ENCODE measurements at places on chromosomes 5 and 9.

DNA sequence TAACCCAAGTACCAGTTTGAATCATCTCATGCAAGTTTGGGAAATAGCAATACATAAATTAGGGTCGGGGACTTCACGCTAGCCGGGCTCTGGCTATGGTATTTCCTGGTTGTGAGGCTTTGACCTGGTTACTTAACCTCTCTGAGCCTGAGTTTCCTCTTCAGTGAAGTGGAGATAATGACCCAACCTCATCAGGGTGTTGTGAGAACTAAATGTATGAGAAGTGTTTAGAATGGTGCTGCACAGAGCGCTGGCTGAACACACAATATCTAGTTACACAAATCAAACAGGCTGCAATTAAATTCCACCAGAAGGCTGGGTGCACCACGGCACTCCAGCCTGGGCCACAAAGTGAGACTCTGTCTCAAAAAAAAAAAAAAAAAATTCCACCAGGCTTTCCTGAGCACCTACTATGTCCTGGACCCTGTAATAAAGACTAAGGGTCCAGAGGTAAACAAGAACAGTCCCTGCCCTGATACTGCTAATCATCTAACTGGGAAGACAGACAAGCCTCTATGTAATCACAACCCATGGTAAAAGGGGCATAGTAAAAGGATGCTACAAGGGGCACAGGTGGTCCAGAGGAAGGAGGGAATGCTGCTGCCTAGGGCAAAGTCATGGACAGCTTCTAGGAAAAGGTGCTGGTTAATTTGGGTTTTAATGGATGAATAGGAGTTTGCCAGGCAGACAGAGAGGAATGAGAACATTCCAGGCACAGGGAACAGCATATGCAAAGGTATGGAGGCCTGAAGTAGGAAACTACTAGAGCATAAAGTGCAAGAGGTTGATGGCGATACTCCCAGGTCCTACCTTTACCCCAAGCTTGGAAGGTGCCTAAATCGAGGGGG, 27.7 kb downstream of the DUSP1 start:
- DNase-seq: no peak

DNA sequence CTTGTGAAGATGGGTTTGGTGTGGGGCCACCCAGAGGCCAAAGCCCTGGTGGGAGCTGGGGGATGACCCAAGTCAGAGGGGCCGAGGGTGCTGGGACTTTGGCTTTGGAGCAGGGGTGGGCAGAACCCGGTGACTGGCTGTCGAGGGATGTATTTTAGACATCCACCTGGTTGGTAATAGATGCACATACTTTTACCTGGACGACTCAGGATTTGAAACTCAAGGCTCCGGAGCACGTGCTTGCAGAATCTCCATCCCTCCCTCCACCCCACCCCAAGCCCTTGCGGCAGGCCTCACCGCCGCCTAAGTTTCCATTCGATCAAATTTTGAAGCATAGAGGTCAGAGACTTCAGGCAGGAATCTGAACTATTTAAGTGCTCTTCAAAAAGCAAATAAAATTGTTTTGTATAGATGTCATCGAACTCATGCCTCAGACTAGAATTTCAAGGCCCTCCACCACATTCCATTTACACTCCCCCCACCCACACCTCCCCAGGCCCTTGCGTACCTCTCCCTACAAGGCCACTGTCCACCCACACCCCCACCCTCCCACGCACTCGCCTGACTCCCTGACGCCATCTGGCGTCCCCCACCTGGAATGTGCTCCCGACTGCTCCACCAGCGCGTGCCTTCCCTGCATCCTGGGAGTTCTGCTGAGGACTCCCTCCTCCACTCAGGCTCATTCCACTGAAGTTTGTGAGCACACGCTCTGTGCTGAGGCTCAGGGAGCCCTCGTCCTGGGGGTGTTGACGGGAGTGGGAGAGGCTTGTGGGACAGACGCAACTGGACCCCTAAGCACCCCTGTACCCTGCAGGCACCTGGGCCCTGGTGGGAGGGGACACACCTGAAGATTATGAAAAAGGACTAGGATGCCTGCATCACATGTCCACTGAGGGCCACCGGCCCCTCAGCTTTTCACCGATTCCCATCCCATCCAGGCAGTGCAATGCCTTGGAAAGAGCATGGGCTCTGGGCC, 56.4 kb upstream of the RPL26L1 start:
- DNase-seq: no peak

- DNase-seq: peak; percentile 14
Observed at GRCh38 chr9:76298521-76299144, 95.6 kb downstream of the RFK start.

- no peak for DNase-seq
Observed at GRCh38 chr9:76448501-76448900, 10.5 kb upstream of the GCNT1 start.

DNA sequence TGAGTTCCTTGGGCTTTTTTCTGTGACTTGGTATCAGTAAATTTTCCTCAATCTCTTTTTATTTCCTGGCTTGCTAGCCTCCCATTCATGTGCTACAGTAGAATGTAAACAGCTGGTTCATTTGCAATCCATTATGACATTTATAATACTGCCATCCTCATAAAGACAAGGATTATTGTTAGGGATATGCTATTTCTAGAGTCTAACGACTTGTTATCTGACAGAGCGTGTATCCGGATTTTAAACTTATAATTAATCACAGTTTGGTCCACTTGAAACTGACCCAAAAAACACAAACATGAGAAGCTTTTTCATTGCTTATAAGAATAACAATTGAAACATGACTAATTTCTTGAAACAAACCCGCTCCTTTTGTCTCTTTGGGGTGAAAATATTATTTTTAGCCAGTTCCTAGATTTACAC, 585.8 kb downstream of the TLE4 start:
- DNase-seq: no peak

GRCh38 chr5:114207615-114208014, 154.3 kb upstream of the KCNN2 start:
- no peak for DNase-seq

DNA sequence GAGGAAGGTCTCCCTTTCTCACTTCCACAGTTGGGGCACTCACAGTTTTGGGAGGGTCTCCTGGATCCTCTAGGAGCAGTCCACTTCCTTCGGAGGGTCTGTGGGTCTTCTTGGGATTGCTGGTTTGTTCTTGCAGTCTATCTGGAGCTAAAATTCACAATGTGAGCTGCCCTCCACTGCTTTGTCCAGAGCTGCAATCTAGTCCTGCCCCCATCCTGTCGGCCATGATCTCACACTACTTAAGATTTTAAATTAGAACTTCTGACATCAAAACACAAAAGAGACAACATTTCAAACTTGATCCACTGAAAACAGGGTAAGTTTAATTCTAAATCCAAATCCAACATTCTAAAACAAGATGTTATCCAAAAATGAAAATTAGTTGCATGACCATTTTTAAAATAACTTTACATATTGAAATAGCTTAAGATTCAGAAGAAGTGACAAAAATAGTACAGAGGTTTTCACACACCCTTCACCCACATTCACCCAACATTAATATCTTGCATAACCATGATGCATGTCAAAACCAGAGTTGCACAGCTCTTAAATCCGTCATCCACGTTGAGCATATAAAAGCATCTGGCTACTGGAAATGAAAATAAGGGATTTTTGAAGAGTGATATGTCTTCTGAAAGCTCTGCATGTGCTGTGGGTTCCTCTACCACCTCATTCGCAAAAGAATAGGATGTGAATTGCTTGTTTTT, 113.7 kb upstream of the EPB41L4A start:
- DNase-seq: no peak

DNA sequence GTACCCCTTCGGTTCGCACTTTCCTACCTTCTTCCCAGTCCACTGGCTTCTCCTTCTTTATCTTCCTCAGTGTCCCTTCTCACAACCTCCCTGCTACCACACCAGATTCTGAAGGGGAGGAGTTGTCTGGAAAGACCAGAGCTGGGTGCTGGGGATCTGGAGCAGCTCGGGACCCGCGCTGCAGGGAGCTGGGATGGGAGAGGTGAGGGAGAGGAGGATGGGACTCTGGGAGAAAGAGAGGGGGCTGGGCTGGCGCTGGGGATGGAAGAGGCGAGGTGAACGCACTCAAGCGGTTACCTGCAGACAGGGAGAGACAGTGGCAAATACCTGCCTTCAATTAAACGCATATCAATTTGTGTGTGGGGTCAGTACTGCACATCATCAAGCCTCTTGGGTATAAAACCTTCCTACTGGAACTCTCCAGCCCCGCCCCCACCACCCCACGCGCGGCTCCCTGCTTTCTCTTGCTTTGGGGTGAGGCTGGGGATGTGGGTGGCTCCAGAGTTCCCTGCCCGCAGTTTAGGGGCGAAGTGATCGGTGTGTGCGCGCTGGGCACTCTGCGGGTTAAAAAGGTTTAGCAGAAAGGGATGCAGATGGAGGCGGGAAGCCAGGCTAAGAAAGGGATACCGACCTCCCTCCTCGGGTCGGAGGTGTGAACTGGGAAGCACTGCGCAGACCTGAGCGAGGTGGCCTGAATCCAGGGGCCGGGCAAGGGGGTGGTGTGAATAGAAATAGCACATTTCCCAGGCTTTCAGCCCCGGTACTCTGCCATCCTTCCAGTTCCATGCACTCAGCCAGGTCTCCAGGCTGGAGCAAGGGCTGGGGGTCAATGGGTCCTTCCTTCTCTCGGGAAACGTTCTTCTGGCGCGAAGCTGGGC, 977 bp upstream of the PAM start:
- no peak for DNase-seq

- no peak for DNase-seq
Observed at GRCh38 chr5:154251529-154251928, 61.0 kb downstream of the GALNT10 start.
